Lung microvascular endothelial cell (primary cell): ENCODE measurements at places on chromosomes 16 and 17. TPM values are rescaled to one million over a fixed set of nuclear protein-coding genes. Genes with fewer than 3 reads are reported as not detected.

The UBB gene
- 2,180 and 2,800 TPM in 2 replicates for total RNA-seq

- DNase-seq, result no peak
Observed at GRCh38 chr16:68351463-68351862, 40.6 kb downstream of the PRMT7 start.

The ELMO3 gene
- total RNA-seq, result 0.44 and 0.99 TPM in 2 replicates

- peak; percentile 83 for DNase-seq
Observed at GRCh38 chr16:86517652-86518258, 7.4 kb downstream of the FOXF1 start.

DNA sequence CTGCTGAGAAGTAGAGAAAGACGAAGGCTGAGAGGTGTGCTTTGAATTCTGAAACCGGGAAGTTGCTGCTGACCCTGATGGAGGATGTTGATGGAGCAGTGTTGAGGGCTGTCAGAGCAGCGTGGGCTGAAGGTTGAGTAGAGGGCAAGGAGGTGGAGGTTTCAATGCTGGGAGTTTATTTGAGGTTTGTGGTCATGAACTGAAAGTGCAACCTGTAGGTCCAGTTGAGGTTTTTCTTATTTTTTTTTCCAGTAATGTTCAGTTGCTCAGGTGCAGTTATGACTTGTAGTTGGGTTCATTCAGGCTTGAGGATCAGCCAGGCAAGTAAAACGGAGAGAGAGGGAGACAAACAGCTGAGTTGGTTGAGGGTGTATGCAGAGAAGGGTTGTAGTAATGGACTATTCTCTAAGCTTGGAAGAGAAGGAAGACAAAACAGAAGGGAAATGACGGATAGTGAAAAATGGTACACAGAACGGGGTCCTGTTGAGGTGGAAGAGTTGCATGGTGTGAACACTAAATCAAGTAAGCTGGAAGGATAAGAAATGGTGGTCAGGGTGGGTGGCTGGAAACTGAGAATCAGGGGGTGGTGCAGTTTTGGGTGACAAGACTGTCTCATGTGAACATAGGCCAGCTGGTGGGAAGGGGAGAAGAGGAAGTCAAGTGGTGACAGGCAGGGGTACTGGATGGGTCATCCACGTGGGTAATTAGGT lies 8.7 kb upstream of the UBE2G1 start:
- no peak for DNase-seq

- DNase-seq, result no peak
Observed at GRCh38 chr17:48551596-48552465, 6.9 kb upstream of the HOXB2 start.

DNA sequence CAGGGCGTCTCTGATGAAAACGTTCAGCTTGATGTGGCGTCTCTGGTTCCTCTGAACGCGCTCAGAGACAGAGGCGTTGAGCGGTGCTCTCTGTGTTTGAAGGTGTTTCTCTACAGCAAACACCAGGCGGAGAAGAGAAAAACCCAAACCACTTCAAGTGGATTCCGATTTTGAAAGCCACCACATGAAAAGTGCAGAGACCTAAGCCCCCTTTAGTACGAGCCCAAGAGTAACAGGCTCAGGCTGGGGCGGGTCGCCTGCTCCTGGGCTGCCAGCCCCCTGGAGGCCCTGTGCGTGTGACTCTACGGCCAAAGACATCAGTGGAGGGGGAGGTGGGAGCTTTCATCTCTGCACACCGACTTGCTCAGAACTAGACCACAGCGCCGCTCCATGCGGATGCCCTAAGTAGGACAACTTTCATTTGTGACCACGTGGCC lies 328.4 kb downstream of the MAF start:
- DNase-seq, result no peak

The RNF222 gene
- total RNA-seq, result under 0.01 TPM in 1 of 2 replicates, not detected in the other

DNA sequence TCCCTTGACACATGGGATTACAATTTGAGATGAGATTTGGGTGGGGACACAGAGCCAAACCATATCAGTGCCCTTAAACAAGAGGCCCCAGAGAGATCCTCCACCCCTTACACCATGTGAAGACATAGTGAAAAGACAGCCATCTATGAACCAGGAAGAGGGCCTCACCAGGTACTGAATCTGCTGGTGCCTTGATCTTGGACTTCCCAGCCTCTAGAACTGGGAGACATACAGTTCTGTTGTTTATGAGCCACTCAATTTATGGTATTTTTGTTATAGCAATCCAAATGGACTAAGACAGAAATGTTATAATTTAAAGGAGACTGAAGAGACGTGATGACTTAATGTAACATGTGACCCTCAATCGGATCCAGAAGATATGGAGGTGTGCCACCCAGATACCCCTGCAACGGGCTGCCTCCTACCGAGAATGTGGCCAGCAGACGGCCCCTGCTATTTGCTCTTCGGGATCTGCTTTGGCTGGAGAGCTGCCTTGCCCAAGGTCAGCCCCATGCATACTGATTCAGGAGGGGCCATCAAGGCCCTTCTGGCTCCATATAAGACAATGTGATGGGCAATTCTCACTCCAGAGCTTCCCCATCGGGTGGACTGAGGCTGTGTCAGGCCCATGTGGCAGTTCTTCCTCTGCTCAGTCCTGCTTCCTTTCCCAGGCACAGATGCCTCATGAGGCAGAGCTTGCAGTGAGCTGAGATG lies 80.6 kb downstream of the NETO2 start:
- no peak for DNase-seq

The SLC39A11 gene
- total RNA-seq, result 6.5 and 12.7 TPM in 2 replicates

DNA sequence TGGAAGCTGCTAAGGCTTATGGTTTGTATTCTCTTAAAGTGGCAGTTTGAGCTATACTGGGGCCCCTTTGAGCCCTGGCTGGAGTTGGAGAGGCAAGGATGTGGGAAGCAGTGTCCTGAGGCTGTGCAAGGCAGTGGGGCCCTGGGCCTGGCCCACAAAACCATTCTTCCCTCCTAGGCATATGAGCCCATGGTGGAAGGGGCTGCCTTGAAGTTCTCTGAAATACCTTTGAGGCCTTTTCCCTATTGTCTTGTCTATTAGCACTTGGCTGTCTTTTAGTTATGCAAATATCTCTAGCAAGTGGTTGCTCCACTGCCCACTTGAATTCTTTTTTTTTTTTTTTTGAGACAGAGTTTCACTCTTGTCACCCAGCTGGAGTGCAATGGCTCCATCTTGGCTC lies 119.2 kb downstream of the PCTP start:
- DNase-seq, result no peak

- no peak for DNase-seq
Observed at GRCh38 chr16:68972720-68973119, 129.4 kb downstream of the TANGO6 start.

GRCh38 chr17:78736526-78737079 lies 45.5 kb downstream of the CYTH1 start:
- DNase-seq, result peak; percentile 85

DNA sequence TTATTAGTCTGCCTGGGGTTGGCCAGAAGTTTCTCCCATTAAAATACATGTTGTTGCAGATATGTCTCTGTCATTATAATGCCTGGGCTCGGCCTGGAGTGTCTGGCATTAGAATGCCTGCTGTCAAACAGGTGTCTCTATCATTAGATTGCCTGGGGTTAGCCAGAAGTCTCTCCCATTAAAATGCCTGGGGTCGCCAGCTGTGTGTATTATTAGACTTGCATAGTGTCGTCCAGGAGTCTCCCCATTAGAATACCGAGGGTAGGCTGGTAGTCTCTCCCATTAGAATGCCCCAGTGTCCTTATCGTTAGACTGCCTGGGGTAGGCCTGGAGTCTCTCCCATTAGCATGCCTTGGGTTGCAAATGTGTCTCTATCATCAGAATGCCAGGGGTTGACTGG lies 2270.8 kb downstream of the TP53TG3F start:
- DNase-seq, result no peak

GRCh38 chr16:8565498-8565897 lies 24.8 kb downstream of the TMEM114 start:
- DNase-seq, result no peak

- peak; percentile 8 for DNase-seq
Observed at GRCh38 chr17:76659928-76660655, 16.5 kb upstream of the ST6GALNAC1 start.

The MIS12 gene
- 9.6 and 14.3 TPM in 2 replicates for total RNA-seq

- no peak for DNase-seq
Observed at GRCh38 chr17:75809631-75810111, 25.1 kb downstream of the UNK start.

GRCh38 chr17:49894761-49895160 lies 46.9 kb upstream of the TAC4 start:
- DNase-seq, result no peak

The MYO18A gene
- total RNA-seq, result 22.4 and 26.2 TPM in 2 replicates

The CRYBA1 gene
- total RNA-seq, result not detected in 2 replicates

The MARCHF10 gene
- under 0.01 TPM in 2 replicates for total RNA-seq

DNA sequence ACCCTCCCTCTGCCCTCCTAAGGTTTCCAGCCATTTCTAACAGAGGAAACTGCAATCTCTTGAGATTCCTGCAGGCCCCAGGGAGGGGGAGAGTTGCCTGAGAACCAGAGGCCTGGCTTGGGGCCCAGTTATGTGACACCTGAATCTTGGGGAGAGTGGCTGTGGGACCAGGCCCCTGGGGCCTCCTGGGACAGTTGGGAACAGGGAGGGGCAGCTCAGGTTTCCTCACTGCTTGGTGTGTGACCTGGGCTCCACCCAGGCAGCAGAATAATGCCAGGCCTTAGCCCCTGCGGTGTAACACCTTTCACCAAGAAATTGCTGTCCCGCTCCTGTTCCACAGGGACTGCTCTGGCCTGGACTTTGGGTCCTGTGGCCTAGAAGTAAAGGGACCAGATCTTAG lies 44.3 kb upstream of the CRHR1 start:
- DNase-seq, result no peak

- DNase-seq, result no peak
Observed at GRCh38 chr17:4560421-4560820, at the start of gene GGT6. TSS of gene GGT6 (minus strand) at chr17:4560577. CDS start at chr17:4560521, 56 bp downstream.

- peak; percentile 50 for DNase-seq
Observed at GRCh38 chr17:44610871-44611270, 45.4 kb upstream of the MEIOC start.

DNA sequence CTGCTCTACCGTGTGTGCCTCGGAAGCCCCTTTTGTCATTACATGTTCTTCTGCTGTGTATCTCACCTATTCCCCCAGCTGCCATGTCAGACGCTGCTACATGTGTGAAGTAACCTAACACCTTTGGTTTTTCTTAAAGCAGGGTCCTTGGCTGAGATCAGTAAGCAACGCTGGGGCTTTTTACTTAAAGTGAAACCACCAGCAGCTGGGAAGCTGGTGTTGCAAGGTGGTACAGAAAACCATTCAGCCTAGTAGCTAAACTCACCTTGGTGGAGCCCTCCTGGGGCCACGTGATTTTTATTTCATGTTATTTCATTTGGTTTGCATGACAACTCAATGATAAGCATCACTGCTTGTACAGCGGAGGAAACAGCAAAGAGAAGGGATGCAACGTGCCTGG lies 62.6 kb downstream of the PLCG2 start:
- DNase-seq, result no peak

The ZNF750 gene
- under 0.01 TPM in 2 replicates for total RNA-seq

The ZSCAN10 gene
- total RNA-seq, result under 0.01 TPM in 1 of 2 replicates, not detected in the other

GRCh38 chr16:55737318-55737717 lies 81.5 kb downstream of the SLC6A2 start:
- no peak for DNase-seq

- DNase-seq, result no peak
Observed at GRCh38 chr16:84823484-84823883, 3.7 kb downstream of the CRISPLD2 start.
